ENCODE measurements at places on chromosomes 16 and 17.

DNA sequence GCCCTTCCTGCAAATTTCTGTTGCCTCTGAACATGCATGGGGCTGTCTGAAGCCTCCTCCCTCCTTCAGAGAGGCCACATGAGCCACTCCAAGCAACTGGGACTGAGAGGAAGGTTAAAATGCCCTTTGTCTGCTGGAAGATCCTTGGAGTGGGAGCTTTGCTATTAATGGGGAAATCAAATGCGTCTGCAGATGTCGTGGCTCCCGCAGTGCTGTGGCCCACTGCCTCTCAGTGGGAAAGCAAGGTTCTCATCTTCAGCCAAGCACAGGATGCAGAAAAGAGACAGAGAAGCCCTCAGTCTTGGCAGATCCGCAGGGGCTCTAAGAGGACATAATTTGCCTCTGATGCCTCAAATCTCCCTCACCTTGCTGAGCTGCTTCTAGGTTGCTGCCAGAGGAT, 34.8 kb downstream of the PEMT start:
- DNase-seq, result no peak

- no peak for DNase-seq
Measured at GRCh38 chr17:61492759-61493526, 40.7 kb downstream of the TBX4 start.

DNA sequence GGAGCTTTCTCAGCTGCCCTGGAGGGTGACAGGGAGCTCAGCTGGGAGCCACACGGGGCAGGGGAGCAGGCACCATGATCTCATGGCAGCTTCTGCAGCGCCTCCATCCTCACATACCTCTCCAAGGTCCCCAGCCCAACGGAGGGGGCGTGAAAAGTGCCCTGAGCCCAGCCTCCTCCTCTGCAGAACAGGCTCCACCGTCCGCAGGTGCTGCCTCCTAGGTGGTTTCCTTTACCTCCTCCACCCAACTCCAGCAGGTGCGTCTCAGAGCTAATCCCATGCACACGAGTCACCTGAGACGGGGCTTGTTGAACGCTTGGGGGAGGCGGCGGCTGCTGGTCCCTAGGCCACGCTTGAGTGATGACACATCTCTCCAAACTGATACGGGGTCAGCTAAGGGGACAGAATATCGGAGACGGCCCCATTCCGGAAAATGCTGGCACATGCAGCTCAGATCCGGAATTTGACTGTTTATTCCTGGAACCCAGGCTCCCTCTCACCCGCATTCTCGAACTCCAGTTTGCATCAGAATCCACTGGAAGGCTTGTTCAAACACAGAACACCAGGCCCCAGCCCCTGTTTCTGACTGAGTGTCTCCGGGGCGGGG, 387 bp upstream of the SLC38A8 start:
- no peak for DNase-seq

- DNase-seq, result no peak
Measured at GRCh38 chr16:86893506-86893905, 315.2 kb downstream of the FOXL1 start.

DNA sequence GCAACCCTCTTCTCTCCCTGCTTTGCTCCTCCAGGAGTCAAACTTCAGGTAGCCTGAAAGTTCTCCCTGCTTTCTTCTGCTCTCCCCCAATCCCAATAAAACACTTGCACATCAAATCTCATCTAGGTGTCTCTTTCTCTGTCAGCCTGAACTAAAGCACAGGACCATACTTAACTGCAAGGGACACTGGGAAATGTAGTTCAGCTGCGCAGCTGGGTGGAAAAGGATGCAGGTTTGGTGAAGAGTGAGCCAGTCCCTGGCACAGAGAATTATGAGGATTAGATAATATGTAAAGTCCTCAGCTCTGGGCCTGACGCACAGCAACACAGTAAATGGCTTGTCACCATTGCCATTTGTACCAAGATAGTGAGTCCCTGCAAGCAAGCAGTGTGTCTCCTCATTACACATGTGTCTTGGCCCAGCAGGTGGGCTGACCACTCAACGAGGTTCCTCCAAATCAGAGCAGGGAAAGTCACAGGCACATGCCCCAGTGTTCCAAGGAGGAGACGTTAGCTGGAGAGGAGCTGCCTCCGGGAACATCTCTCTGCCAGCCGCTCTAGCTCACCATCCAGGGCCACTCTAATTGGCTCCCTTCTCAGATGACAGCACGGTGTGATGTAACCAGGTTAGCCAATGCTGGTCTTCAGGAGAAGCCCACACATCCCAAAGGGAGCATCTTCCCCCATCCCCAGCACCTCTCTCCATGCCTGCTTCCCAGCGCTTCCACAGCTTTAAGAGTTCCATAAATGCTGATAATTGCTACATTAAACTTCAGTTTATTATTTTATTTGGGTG, 29.7 kb upstream of the IRX3 start:
- DNase-seq, result no peak

DNA sequence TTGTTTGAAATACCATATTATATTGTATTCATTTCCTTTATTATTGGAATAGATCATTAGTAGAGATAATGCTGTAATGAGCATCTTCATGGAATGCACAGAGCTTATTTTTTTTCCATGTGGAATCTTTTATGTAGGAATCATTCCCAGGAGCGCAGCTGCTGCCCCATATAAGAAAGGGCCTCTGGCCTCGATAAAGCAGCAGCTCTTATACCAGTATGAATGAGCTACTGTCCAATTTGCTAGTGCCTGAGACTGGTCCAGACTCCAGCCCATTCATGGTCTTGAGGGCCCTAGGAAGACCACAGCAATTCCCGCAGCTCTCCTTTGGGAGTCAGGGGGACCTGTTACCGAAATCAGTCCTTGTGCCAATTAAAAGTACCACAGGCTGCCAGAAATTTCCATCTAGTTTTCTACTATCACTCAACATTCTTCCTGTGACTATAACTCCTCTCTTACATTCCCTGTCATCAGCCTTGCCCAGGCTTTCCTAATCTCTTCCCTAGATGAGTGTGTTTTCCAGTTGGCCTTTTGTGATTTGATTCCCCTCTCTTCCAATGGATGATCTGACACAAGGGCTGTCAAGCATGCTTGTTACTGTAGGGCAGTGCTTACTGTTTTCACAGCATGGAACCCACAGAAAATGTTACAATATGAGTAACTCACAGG, 1.9 kb downstream of the ZNF843 start:
- DNase-seq, result no peak

GRCh38 chr17:17057057-17057551, 14.8 kb downstream of the MPRIP start:
- no peak for DNase-seq

GRCh38 chr17:42389135-42389417, 834 bp upstream of the STAT3 start:
- peak; percentile 89 for DNase-seq

GRCh38 chr17:79646721-79647455, 36.0 kb upstream of the RBFOX3 start:
- DNase-seq, result no peak

DNA sequence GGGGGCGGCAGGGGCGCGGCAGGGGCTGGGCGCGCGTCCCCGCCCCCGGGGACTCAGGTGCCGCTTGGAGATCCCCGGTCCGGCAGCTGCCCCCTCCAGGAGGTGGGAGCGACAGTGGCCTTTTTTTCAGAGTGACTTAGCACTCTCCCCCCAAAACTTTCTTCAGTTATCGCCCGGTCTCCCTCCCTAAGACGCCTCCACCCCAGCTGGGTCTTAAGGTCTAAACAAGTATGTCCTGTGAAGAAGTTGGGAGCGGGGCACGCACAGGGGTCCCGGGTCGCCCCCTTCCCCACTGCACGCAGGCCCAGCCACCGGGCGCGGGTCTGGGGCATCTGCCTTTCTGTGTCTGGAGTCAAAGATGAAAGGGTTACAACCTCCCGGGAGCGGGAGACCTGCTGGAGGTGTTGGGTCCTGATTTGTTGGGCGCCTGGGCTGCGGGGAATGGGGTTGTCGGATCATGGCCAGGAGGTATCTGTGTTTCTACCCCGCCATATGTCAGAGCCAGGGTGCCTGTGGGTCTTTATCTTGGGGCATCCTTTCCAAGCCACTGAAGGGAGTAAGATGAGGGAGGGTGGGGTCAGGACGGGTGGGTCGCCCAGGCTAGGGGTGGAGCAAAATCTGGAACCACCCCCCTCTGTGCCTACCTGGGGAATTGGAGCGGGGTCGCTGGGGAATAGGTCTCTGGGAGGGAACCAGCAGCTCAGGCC, 757 bp downstream of the FMNL1 start:
- peak; percentile 83 for DNase-seq

- no peak for DNase-seq
Measured at GRCh38 chr16:84040823-84041820, 1.5 kb downstream of the SLC38A8 start.

DNA sequence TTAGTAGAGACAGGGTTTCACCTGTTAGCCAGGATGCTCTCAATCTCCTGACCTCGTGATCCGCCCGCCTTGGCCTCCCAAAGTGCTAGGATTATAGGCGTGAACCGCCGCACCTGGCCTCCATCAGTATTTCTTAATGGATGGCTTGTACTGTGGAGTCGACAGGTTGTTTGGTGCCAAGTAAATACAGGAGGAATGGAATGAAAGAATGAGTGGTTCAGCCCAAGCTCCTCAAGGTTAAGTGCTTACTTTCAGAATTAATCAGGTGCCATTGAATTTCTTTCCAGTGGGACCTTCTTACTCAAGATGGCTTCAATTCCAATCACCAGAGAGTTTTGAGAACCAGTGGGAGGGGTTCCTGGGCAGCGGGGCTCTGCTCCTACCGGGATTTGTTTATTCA, 25.0 kb downstream of the ALOX15 start:
- DNase-seq, result no peak

GRCh38 chr17:27351759-27352158, 57.8 kb downstream of the WSB1 start:
- DNase-seq, result no peak

DNA sequence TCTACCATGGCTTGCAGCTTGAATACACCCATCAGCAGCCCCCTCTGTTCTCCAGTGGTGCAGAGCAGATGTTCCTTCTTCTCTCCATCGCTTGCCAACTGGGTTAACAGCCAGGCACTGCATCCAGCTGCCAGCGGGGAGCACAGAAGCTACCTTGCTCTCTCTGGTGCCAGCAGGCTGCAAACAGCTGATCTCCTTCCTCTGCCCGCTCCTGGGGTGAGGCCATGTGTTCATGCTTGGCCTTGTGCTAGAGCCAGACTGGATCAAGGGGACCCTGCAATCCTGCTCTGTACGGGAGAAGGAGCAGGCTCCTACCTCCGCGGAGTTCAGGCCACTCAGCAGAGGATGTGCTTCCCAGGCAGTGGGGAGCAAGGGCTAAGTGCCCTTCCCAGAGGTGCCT, 24.1 kb upstream of the ENGASE start:
- DNase-seq, result no peak

GRCh38 chr17:1038459-1039122, 41.7 kb downstream of the TIMM22 start:
- no peak for DNase-seq

DNA sequence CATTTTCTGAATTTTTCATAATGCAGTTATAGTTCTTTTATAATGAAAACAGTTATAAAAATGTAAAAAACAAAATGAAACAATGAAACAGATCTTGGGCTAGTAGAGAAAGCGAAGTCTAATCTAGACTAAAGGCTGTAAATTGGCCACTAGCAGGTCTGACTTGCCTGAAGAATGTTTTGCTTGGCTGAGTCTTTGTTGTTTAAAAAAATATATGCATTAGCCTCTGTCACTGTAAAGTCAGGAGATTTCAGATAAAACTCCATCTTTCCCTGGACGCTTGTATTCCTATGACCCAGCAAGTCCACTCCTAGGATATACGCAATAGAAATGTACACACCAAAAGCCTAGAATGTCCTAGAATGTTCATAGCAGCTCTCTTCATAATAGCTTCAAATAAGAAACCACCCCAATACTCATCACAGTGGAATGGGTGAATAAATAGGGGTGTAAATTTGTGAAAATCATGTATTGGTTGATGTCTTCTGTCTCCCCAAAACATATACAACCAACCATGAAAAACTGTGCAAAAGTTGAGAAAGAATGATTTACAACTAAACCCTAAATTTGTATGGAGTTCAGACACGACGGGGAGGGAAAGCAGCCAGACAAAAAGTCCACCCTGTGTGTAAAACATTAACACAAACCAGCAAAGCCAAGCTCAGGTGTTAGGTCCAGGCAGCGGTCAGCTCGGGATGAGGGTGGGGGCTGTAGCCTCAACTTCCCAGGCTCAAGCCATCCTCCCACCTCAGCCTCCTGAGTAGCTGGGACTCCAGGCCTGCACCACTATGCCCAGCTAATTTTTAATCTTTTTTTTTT, 37.7 kb upstream of the MEAK7 start:
- no peak for DNase-seq

- DNase-seq, result no peak
Measured at GRCh38 chr17:68390888-68391545, 66.3 kb downstream of the WIPI1 start.

- no peak for DNase-seq
Measured at GRCh38 chr17:81091154-81091553, 56.2 kb downstream of the BAIAP2 start.

DNA sequence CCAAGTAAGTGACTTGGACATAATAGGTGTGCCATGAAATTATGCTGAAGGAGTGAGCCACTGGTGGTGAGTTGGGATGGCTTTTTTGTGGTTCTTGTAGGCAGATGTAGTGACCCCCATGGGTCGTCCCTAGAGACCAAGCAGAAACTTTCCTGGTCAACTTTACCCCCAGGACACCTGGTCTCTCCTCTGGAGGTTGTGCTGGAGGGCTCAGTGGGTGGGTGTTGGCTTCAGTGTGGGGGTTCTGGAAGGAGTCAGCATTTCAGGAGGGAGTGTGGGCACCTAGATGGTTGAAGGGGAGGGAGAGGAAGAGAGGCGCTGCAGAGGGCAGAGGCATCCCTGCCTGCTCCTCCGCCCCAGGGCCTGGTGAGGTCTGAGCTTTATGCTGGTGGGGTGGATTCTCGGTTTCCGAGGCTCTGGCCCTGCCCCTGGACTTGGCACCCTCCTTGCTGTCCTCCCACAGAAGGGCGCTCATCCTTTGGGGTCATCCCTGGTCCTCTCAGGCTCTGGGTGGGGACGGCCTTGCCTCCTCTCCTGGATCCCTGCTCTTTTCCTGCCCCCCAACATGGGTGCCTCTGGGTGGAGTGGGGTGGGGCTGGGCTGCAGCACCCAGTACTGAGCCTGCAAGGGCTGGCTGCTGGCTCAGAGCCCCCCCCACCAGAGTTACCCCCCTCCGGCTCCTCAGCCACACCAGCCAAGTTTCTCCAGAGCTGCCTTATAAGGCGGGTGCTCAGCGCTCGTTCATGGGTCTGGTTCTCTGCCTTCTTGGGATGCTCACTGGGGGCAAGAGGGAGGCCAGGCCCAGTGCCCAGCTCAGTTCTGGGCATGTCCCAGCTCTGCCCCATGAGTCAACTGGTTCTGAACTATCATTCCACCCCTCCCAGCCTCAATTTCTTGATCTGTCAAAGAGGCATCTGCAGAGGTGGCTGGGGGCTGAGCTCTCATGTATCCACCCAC, 266.8 kb downstream of the SEC14L1 start:
- no peak for DNase-seq

GRCh38 chr17:43888548-43888947, 18.8 kb downstream of the MPP2 start:
- no peak for DNase-seq

- no peak for DNase-seq
Measured at GRCh38 chr17:859061-859823, 77.1 kb downstream of the MRM3 start.
